Left renal pelvis (tissue), 4 donors: ENCODE measurements at places on chromosomes 12 and 14.

DNA sequence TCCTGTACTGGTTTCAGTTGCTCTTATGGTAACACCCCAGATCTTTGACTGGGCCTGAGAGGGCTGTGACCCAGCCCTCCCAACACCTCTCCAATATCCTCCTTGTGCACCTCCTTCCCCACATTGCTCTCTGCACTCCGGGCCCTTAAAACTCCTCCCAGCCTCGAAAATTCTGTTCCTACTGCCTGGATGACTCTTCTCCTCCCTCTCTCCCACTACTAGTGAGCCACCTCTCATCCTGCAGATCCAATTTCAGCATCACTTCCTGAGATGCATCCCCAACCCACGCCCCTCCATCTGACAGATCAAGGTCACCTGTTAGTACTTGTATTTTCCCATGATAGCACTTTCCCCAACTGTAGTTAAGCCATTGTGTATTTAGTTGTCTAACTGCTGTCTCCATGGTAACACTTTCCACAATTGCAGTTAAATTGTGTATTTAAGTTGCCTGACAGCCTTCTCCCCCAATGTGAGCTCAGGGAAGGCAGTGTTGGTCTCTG lies 11.5 kb upstream of the NT5DC3 start:
- DNase-seq = no peak

- DNase-seq = no peak
Observed at GRCh38 chr14:105279642-105280361, 21.0 kb downstream of the BRF1 start.

DNA sequence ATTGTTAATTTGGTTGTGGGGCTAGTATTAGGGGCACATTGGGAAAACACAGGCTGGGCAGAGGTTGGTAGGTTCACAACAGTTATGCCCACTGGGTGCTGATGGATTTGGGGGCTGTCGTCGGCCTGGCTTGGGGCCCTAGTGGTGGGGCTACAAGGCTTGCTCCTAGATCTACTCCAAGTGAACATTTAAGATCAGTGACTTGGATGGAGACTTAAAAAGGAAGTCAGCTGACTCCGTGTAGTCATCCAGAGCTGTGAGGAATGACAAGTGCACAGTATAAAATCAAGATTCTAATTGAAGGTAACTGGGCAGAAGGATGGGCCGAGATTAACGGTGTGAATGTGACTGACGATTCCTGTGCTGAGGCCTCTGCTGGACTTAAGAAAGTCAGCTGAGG lies 12.8 kb upstream of the NR4A1 start:
- DNase-seq = no peak

- DNase-seq = no peak
Observed at GRCh38 chr12:117875744-117876435, 92.9 kb downstream of the KSR2 start.

- DNase-seq = no peak
Observed at GRCh38 chr12:97148941-97149559, 242.0 kb downstream of the NEDD1 start.

GRCh38 chr12:79955561-79955960 lies 20.7 kb upstream of the PPP1R12A start:
- DNase-seq = no peak

- DNase-seq = no peak
Observed at GRCh38 chr12:93054021-93054420, 124.9 kb upstream of the EEA1 start.
